Nucleus accumbens (tissue), 56 donors: ENCODE measurements at places on chromosomes 7 and 10.

- no peak for DNase-seq
These were observed 198.7 kb downstream of the ZNF438 start for GRCh38 chr10:30832749-30833627.

GRCh38 chr7:146874722-146875121 lies 758.1 kb downstream of the CNTNAP2 start:
- no peak for DNase-seq

DNA sequence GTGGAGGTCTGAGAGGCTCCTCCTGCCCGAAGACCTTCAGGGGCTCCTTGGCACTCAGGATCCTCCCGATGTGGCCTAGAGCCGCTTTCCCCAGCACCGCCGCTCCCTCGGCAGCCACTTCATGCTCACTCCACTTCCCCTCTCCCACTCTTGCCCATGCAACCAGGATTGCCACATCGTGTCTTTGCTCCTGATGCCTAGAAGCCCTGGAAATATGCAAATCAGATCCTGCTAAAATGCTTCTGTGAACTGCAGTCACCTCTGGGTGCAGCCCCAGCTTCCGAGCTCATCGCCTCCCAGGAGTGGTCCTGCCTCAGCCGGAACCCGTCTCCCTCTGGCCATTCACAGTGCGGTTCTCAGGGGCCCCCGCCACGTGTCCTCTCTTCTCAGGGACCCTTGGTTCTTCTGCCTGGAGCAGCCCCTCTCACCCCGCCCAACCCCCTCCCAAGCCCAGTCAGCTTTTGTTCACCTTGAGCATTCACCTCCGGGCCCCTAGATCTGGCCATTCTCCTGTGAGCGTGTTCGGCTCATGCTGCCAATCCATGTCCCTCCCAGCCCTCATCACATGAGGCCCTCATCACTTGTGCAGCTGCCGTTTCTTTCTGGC lies 175.5 kb downstream of the ADARB2 start:
- DNase-seq = no peak

GRCh38 chr10:6399231-6399741 lies 180.8 kb downstream of the PRKCQ start:
- DNase-seq = peak; percentile 47

DNA sequence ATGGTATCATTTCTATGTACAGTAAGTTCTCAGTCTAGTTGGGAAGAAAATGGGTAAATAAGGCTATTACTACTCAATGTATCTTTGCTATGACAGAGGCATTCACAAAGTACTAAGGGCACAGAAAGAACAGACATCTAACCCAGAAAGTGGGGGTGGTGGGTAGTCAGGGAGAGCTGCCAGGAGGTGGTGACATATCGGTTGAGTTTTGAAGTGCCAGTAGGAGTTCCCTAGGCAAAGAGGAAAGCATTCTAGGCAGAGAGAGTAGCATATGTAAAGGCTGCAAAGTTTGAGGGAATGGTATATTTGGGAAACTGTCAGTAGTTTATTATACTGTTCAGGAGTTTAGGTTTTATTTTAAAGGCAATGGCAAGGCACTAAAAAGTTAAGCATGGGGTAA lies 282.8 kb downstream of the PHTF2 start:
- no peak for DNase-seq

DNA sequence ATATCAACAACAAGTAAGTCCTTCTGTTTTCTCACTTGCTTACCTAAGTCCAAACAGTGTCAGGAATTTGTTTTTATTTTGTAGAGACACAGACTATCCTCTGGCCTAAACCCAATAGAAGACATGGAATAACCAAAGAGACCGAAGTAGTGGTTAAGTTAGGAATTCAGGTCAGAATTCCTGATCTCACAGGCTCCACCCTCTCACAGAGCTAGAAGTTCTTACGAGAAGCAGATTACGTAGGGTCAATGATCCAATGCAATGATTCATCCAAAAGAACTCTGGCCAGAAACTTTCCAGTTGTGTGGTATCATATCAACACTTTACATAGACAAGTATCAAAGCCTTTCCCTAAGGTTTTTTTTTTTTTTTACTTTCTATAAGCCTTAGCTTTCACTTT lies 73.8 kb downstream of the IQUB start:
- DNase-seq = no peak

DNA sequence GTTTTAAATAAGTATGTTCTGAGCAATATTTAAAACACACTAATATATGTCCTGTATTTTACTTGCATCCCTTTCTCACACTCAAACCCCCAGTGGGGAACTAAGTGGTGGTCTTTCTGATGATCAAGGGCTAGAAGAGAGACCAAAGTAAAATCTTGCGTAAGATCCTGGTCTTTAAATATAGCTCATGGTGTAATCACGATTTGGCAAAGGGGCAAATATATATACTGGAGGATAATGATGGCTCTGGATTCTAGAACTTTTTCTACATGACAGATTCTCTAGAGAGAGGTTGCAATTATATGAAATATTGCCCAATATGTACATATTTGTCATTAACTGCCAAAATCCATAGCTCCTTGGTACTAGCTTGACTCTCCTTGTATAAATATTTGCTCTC lies 438.3 kb downstream of the NXPH1 start:
- DNase-seq = no peak

DNA sequence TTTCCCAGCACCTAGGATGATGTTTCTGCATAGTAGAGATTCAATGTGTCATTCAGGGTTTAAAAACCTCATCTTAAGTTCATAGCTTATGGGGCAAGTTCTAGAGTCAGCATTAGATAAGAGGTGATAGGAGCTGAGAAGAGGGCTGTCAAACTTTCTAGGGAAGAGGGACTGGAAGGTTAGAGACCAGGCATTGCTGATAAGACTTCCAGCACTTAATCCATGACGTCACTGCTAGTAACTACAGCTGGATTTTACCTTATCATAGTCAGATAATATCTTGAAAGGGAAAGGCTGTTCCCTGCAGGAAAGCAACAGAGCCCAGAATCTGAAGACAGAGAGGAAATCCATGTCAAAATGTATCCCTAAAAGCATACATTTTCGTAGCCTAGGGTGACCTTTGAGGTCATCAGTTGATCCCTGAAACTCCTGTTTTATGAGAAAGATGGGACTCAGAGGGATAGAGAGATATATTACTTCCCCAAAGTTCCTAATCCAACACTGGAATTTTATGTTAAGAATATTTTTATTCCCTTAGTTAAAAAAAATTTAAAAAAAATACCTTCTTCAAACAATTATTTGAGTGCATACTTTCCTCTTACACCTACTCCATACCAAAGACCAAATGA lies 3.3 kb upstream of the CPED1 start:
- no peak for DNase-seq

GRCh38 chr7:157297185-157297584 lies 39.6 kb upstream of the DNAJB6 start:
- DNase-seq = no peak
